IPS DF 6.9 (cell line): ENCODE measurements at places on chromosomes 6 and 20.

DNA sequence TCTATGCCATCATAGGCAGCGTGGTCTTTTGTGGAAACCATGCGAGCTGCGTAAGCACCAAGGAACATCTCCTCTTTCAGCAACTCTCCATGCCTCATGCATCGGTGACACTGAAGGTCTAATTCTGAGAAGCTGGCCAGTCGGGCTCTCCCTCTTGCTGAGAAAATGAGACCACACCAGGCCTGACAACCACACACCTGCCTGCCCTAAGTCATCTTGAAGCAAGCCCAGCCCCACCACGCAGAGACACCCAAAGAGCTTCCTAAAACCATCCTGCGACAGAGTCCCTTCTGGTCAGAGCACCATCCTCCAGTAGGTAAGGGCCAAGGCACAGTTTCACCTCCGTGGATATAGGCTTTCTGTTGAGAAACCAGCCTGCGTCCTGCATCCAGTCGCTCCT, 26.6 kb downstream of the PREX1 start:
- DNase-seq: no peak

- no peak for DNase-seq
These were observed 93.6 kb upstream of the TAB2 start for GRCh38 chr6:149223904-149224351.

GRCh38 chr6:87277123-87277522, 45.3 kb upstream of the SMIM8 start:
- DNase-seq: no peak

DNA sequence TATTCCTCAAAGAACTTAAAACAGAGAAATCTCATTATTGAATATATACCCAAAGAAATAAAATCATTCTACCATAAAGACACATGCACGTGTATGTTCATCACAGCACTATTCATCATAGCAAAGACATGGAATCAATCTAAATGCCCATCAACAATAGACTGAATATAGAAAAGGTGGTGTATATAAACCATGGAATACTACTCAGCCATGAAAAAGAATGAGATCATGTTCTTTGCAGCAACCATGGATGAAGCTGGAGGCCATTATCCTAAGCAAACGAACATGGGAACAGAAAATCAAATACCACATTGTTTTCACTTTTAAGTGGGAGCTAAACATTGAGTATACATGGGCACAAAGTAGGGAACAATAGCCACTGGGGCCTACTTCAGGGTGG, 12.3 kb upstream of the GPR63 start:
- no peak for DNase-seq

- no peak for DNase-seq
These were observed 215.0 kb downstream of the SLC24A3 start for GRCh38 chr20:19427480-19427879.

GRCh38 chr20:63917811-63918210, 22.9 kb downstream of the DNAJC5 start:
- DNase-seq: no peak

- no peak for DNase-seq
These were observed 229.5 kb upstream of the RNF24 start for GRCh38 chr20:4244700-4245485.

DNA sequence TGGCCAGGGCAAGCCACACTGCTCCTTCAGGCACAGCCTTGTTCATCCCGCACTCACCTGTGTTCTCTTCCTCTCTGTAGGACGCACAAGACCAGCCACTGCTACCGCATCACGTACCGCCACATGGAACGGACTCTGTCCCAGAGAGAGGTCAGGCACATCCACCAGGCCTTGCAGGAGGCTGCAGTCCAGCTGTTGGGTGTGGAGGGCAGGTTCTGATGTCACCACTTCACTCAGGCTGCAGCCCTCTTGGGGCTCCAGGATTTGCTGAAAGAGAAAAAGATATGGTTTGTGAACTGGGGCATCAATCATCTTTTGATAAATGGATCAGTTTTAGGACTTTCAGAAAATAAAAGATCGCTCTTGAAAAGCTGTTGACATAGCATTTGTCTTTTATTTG, 235.5 kb downstream of the NRN1 start:
- no peak for DNase-seq

GRCh38 chr20:36969478-36970186, 18.1 kb upstream of the SAMHD1 start:
- no peak for DNase-seq

DNA sequence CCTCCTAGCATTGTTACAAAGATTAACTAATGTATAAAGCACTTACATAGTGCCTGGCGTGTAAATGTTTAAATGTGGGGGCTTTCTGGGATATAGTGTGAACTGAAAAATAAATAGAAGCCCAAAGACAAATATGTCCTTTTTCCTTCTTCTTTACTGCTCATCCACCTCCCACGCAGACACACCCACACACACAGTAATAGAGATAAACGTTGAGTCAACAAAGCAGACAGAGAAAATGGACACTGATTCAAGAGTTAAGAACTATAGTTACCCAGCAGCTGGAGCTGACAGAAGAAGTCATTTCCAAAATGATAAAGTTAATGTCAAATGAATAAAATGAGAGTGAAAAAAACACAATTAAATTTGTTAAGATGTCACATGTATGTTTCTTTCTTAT, 68.3 kb downstream of the FHL5 start:
- no peak for DNase-seq

DNA sequence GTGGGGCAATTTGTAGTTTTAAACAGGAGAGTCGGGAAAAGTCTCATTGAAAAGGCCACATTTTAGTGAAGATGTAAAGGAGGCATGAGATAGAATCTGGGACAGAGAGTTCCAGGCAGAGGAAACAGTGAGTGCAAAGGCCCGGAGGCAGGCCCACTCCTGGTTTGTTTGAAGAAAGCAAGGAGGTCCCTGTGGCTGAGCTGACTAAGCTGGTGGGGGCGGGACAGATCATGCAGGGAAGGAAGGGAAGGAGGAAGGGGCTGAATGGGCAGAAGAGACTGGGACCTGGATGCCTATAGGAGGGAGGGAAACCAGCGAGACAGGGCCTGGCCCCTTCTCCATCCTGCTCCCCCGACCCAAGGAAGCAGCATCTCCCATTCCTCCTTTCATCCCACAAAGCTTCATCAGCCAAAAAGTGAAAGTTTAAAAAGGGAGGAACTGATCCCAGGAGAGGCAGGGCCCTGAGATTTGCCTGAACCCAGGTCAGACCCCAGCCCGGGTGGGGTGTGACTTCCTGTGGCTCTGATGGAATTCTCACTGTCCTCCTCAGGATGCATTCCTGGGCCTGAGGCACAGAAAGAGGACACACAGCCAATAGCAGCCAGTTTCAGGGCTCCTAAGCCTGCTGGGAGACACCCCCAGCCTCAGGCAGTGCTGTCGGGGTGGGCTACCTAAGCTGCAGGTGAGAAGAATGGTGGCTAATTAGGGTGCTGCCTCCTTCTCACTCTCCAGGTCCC, 54.2 kb upstream of the SIRPA start:
- no peak for DNase-seq

DNA sequence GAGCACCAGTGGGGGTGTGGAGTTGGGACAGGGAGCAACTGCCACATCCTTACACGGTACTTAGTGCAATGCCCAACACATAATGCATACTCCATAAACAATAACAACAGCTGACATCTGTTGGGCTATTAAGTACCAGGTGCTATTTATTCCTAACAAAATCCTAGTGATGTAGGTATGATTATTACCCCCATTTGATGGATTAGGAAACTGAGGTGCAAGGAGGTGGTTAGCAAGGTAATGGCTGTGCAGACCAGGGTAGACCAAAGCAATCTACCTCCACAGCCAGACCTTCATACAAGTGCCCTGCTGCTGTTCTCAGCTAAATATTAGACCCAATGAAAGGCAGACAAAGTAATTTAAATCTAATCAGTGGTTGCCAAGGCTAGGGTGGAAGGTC, 36.8 kb downstream of the SLC13A3 start:
- no peak for DNase-seq

GRCh38 chr20:61053487-61053886, 198.6 kb upstream of the CDH4 start:
- no peak for DNase-seq

GRCh38 chr20:14956026-14956425, 618.6 kb upstream of the FLRT3 start:
- no peak for DNase-seq
